Amniotic stem cell (primary cell): ENCODE measurements at places on chromosomes 13 and 19.

- no peak for DNase-seq
Measured at GRCh38 chr19:49338023-49338677, 2.9 kb downstream of the CD37 start.

DNA sequence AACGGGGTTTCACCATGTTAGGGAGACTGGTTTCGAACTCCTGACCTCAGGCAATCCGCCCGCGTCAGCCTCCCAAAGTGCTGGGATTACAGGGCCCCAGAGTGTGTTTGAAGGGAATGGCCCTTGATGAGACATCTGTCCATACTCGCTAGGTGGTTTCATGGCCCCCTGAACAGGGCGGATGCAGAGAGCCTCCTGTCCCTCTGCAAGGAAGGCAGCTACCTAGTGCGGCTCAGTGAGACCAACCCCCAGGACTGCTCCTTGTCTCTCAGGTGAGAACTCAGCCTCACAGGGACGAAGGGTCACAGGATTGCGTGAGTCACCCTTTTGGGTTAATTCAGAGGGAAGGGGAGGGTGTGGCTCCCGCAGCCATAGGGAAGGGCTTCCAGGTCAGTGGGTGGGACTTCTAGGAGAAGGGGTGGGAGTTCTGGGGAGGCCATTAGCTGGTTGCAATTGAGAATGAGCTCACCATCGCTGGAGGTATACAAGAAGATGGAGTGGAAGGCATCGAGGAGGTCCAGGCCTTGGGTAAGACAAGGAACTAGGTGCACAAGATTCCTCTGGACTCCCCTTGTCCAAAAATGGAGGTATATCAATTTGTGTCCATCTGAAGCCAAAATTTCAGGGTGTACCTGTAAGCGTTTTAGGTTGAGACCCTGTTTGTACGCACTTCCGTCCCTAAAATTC is 9.2 kb downstream of the SHD start:
- no peak for DNase-seq

DNA sequence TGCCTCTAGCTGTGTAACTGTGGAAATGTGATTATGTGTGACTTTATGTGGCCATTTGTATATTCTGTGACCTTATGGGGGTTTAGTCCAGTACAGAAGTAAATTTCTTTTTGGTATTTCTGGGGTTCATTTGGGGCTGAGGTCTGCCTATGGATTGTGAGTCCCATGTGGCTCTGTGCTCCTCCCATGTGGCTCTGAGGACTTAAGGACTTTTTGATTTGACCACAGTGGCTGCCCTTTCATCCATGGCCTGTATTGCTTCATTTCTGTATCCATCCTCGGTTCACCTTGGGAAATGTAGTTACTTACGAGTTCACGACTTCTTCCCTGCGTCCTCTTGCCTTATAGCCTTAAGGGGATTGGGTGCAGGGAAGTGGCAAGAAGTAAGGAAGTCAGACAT is 1.0 kb downstream of the ZNF420 start:
- no peak for DNase-seq

DNA sequence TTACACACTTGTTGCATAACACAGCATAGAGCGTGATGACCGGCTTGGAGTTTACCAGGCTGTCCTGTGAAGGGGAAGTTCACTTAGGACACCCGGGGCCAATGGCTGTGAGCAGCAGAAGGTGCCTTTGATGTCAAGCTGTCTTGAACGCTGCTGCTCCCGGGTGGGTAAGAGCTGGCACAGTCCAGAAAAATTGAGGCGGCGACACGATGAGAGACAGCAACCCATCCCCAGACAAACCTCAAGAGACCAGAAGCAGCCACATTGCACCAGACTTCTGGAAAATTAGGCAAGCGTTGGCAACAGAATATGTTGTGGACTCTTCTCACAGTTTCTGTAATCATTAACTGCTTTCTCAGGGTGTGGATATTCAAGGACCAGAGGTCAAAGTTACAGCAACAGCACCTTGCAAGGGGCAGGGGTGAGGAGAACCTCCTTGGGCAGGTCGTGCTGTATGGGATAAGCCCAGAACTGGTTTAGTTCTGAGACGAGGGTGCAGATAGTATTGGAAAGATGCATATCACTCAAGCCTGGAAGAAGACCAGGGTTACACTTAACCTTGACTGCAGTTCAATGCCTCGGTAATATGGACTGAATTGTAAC is 10.1 kb downstream of the NFILZ start:
- DNase-seq, result no peak

GRCh38 chr19:8322638-8322997 is 1.3 kb downstream of the RPS28 start:
- DNase-seq, result no peak

- no peak for DNase-seq
Measured at GRCh38 chr19:19559931-19560330, 21.9 kb downstream of the CILP2 start.

- DNase-seq, result no peak
Measured at GRCh38 chr13:113105921-113106452, 396 bp downstream of the F7 start.

- no peak for DNase-seq
Measured at GRCh38 chr19:34692549-34692948, 15.1 kb downstream of the ZNF302 start.

DNA sequence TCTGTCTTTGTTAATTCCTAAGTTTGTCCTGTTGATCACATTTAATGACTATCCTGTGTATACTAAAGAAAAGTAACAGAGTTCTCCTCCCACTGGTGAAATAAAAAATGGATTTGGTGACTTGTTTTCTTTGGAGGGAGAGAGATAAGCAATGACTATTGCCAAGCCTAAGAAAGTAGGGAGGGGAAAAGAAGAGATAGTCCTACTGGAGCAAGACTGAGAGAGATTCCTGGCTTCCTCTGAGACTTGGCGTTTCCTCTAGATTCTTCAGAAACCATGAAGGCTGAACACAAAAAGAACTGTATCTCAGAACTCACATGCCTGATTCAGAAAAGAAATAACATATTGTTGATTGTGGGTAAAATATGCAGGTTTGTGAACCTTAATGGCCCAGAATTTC is 406.5 kb downstream of the FOXO1 start:
- no peak for DNase-seq

DNA sequence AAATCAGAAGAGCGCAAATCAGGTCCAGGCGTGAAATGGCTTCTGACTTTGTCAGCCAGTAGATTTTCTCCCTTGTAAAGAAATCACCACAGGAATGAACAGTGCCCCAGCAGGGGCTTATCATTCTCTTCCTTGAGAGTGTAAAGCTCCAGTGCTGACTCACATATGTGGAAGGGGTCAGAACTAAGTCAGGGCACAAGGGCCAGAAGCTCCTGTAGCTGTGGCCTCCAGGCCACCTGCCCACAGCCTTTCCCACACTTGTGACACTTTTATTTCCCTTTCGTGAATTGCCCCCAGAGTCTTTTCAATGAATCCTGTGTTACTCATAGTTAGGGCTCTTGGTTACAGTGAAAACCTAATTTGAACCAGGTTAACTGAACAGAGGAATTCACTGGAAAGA is 99.6 kb downstream of the SUCLA2 start:
- no peak for DNase-seq

DNA sequence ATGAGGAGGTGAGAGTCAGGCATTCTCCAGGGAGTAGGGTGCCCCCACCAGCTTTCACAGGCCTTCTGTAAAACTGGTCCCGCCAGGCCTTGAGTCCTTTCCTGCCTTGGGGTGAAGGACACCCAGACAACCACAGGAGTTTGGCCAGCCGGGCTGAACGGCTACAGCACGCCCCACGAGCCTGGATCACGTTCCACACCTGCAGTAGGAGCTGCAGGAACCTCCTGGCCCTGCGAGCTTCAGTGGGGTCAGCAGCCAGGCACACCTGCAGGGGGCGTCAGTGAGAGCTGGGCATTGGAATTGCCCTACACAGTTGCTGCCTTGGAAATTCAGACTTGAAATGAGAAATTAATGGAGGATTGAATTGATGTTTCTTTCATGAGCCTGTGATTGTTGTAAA is 45.7 kb downstream of the COL4A2 start:
- DNase-seq, result no peak

GRCh38 chr19:17441241-17442021 is 7.0 kb downstream of the TMEM221 start:
- DNase-seq, result no peak

- DNase-seq, result no peak
Measured at GRCh38 chr19:47813304-47813994, 8.3 kb upstream of the CRX start.

DNA sequence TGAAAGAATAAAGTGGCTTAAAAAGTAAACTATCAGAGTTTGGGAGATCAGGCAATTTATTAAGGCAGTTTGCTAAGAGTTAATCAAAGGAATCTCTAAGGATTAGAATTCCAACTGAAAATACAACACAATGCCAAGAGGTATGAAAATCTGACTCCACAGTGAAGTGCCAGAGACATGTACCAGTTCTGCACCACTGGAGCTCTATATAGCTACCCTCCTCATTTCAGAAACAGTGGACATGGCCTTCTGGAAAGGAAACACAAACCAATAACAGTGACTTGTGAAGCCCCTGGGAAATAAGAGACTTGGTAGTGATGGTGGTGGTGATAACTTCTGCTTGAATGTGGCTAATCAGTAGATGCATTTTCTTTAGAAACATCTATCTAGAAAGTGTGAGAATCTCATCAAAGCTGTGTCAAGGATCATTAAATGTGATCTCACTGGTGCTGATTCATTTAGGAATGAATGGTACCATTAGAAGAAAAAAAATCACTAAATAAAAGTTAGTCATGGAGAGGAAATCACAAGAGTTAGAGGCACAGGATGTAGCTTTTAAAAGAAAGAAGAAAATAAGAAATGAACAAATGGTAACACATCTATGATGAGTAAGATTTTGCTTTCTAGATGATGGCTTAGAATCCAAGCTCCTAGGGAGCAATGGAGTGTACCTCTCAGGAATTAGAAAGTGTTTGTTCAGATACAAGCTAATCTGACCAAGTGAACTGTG is 20.1 kb upstream of the N4BP2L1 start:
- DNase-seq, result no peak

DNA sequence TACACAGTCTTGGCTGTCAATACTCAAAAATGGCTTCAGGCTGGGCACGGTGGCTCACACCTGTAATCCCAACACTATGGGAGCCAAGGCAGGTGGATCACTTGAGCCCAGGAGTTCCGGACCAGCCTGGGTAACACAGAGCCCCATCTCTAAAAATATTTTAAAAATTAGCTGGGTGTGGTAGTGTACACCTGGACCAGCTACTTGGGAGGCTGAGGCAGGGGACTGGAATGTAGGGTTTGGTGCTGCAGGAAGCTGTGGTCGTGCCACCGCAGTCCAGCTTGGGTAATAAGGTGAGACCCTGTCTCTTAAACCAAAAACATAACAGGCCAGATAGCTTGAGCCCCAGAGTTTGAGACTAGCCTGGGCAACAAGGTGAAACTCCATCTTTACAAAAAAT is 6.7 kb upstream of the CHERP start:
- DNase-seq, result no peak

GRCh38 chr13:30181888-30182651 is 125.3 kb downstream of the KATNAL1 start:
- no peak for DNase-seq

- no peak for DNase-seq
Measured at GRCh38 chr13:62433660-62434059, 1018.0 kb upstream of the PCDH20 start.

- no peak for DNase-seq
Measured at GRCh38 chr13:98563071-98563470, 13.8 kb downstream of the STK24 start.

DNA sequence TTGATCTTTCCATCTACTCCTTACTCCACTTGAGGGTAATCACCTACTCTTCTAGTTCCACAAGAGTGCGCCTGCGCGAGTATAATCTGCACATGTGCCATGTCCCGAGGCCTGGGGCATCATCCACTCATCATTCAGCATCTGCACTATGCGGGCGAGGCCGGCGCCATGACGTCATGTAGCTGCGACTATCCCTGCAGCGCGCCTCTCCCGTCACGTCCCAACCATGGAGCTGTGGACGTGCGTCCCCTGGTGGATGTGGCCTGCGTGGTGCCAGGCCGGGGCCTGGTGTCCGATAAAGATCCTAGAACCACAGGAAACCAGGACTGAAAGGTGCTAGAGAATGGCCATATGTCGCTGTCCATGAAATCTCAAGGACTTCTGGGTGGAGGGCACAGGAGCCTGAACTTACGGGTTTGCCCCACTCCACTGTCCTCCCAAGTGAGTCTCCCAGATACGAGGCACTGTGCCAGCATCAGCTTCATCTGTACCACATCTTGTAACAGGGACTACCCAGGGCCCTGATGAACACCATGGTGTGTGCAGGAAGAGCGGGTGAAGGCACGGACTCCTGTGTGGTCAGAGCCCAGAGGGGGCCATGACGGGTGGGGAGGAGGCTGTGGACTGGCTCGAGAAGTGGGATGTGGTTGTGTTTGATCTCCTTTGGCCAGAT is 2.7 kb upstream of the KLK2 start:
- no peak for DNase-seq

- DNase-seq, result no peak
Measured at GRCh38 chr13:51479199-51479523, 26.3 kb upstream of the INTS6 start.

DNA sequence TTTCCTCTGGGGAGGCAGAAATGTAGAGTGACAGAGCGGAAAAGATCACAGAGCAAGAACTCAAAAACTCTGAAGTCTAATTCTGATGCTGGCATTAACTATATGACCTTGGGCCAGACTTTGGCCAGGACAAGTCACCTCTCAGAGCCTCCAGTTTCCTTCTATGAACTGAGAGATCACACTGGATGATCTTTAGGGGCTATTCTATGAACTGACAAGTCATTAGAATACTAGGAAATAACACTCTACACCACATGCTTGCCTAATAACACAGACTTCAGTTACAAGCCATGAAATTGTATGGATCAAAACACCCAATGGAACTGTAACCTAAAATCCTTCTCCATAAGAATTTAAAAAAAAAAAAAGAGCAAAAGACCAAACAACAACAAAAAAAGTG is 16.9 kb downstream of the SLC25A30 start:
- DNase-seq, result no peak

DNA sequence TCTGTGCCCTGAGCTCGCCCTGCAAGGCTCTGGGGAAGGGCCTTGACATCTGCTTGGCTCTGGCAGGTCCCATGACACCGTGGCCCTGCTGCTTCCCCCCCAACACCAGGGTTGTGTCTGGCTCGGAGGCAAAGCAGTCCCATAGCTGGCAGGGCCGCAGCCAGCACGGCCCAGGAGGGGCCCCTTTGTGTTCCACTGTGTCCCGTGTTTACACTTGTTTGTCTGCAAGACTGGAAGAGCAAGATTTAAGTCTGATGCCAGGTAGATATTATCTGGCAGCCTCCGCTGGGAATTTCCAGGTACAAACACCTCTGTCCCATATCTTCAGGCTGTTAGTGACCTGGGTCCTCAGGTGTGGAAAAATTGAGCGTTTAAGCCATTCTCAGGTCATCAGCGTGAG is 44.3 kb downstream of the MCF2L start:
- no peak for DNase-seq

DNA sequence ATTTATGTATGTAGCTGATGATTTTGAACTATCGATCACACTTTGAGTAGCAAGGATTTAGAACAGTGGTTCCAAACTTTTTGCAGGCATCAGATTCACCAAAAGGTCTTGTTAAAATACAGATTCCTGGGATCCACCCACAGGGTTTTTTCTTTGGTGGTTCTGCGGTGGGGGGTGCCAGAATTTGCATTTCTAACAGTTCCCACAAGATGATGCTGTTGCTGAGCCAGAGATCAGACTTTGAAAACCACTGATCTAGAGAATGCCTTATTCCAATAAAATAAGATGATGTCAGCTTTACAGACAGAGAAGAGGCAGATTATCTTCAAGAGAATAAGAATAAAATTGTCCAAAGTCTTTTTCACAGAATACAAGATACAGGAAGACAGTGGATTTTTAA is 80.9 kb upstream of the SHISA2 start:
- no peak for DNase-seq

- no peak for DNase-seq
Measured at GRCh38 chr19:33864311-33864850, 67.7 kb downstream of the KCTD15 start.
